Foreskin keratinocyte (primary cell): ENCODE measurements at places on chromosomes 7 and 10. TPM values are rescaled to one million over a fixed set of nuclear protein-coding genes. Genes with fewer than 3 reads are reported as not detected.
A peak's percentile ranks its signal among the peaks of the same experiment; 100 is the strongest.

DNA sequence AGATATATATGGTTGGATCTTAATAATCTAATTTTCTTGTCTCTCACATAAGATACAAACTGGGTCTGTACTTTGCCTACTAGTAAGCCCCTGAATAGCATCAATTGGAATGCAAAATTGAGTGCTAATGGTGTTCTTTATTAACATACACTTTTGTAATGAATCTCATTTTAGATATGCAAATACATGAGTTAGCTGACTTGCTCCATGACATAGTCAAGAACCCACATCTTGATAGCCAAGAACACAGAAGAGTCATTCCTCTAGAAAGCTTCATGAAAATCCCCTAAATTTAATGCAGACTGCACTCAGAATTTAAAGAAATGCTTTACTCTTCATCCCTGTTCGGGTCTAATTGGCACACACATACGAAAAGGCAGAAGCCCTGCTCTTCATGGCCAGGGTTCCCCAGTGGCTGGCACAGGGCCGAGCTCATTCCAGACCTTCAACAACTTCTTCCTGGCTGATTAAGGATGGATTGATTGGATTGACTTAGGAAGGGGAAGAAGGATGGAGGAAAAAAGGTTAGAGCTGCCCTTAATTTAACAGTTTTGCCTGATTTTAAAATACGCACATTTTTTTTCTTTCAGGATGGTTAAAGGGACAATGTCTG is 431.1 kb upstream of the KLF6 start:
- no peak for DNase-seq

DNA sequence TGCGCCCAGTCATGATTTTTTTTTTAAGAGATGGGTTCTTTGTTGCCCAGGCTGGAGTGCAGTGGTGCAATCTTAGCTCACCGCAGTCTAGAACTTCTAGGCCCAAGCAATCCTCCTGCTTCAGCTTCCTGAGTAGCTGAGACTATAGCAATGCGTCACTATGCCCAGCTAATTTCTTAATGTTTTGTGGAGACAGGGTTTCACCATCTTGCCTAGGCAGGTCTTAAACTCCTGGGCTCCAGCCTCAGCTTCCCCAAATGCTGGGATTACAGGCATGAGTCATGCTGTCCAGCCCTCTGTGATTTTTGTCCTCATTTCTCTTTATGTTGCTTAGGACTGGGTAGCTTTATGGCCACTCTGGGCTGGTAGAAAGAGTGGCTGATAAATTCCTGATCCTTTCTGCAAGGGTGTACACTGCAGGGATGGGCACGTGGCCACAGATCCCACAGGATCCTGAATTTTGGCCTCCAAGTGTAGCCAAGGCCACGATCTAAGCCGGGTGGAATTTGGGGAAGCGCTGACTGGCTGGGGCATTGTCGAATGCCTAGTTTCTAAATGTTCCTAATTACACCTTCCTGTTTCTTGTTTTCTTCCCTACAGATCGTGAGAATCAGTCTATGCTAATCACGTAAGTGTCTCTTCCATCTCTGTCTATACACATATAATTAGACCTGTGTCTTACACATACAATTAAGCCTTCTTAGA is 24.1 kb upstream of the MYH16 start:
- no peak for DNase-seq

MKI67 gene
- total RNA-seq: 72.8 and 102 TPM in 2 replicates

ERVW-1 gene
- not detected in 2 replicates for total RNA-seq

PLAU gene
- total RNA-seq: 630 and 1,498 TPM in 2 replicates

DNA sequence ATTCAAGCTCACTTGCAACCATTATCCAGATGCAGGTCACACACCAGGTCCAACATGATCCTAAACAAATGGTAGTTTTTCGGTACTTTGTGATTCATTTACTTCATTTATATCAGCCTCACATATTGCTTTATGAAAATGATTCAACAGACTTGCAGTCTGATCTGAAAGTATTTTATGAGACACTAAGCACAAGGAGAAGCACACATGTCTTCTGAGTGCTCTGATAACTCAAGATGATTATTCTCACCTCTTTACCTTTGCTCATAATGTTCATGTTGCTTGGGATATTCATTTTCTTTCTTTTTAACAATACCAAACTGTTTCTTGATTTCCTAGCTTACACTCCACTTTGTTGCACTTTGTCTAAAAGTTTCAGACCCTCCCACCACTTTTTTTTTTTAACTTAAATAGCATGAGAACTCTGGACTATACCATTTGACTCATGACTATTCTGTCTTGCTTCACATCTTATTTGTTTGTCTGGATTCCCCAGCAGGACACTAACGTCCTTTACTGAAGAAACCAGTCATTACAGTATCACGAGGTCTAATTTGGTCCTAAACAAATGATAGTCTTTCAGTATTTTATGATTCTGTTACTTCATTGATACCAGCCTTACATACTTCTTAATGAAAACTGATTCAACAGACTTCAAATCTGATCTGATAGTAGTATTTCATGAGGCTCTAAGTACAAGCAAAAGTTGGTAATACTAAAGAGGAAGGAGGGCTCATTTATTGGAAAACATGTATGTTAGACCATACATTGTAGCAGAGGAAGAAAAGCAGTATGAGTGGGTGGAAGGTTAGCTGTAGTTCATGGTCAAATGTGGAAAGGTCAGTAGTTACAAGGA is 171.8 kb upstream of the AHR start:
- DNase-seq: no peak

CHN2 gene
- 0.10 and 0.99 TPM in 2 replicates for total RNA-seq

FOXL3 gene
- total RNA-seq: not detected in 2 replicates

- DNase-seq: no peak
Observed at GRCh38 chr10:100882671-100883311, 30.0 kb upstream of the SLF2 start.

GRCh38 chr10:14536241-14537213 is 205.8 kb upstream of the FRMD4A start:
- DNase-seq: peak; percentile 31

DNA sequence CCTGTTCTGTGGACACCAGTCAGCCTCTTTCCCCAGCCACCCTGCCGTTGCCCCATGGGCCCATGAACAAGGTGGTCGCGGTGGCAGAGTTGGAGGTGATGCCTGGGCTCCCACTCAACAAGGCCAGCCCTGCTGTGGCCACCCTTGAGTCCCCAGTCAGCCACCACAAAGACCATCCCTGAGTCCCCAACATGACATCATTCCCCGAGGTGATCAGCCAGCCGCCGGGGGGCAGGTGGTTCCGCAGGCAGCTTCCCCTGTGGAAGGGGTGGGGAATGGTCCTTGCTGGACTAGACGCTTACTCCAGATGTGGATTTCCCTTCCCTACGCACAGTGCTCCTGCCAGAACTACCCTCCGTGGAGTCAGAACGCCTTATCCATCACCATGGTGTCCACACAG is 271.7 kb downstream of the PTPRN2 start:
- DNase-seq: no peak

- DNase-seq: no peak
Observed at GRCh38 chr10:21995557-21995956, 8.0 kb downstream of the DNAJC1 start.

GRCh38 chr7:85070967-85071628 is 115.8 kb downstream of the SEMA3D start:
- DNase-seq: peak; percentile 95

- no peak for DNase-seq
Observed at GRCh38 chr10:21171197-21171935, 274.3 kb upstream of the NEBL start.

- DNase-seq: peak; percentile 72
Observed at GRCh38 chr7:19284596-19285300, 139.5 kb upstream of the FERD3L start.

SP8 gene
- total RNA-seq: not detected in 2 replicates

CCDC7 gene
- total RNA-seq: 1.3 and 1.9 TPM in 2 replicates

CFAP69 gene
- total RNA-seq: 0.28 and 0.95 TPM in 2 replicates

GRCh38 chr10:73186266-73186665 is 18.3 kb downstream of the FAM149B1 start:
- DNase-seq: no peak

DNA sequence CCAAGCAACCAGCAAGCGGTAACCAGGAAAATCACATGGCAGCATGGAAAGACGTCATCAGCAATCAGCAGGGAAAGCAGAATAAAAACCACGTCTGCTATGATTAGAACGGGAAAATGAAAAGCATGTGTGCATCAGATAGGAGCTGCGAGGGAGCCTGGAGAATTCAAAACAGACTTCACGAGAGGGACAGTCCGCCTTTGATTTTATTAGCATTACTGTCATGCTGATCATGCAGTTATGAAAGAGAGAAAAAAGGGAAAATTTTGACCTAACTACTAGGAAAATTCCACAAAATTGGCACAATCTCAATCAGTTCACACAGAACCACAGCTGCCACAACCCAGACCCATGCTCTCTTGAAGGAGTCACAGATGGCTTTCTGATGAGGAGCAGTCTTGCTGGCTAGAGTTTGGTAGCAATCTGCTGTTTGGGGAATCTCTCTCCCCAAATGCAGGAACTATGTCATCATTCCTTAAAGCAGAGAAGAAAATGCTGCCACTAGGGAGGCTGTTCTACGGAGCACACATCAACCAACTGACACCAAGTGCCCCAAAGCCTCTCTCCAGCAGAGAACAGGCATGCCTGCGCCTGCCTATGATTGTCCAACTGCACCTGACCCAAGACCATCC is 295.9 kb downstream of the TNS3 start:
- no peak for DNase-seq

CPA1 gene
- total RNA-seq: not detected in 2 replicates

GRCh38 chr7:131329176-131329570 is 1.5 kb downstream of the MKLN1 start:
- DNase-seq: no peak

DNA sequence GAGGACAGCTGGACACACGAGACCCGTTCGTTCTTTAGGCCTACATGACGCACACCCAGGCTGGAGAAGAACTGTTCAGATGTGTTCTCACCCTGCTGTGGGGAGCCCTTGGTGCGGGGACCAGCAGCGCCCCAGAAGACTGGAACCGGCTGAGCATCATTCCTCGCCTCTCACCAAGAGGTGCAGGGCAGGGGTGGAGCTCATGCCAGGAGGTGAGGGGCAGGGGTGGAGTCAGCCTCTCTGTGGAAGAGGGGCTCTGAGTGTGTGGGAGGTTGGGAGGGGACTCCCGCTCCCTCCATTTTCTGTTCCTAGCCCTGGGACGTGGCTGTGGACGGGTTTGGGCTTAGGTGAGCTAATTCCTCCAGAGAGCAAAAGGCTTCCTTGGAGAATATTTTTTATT is 66.0 kb upstream of the SHH start:
- no peak for DNase-seq

DNA sequence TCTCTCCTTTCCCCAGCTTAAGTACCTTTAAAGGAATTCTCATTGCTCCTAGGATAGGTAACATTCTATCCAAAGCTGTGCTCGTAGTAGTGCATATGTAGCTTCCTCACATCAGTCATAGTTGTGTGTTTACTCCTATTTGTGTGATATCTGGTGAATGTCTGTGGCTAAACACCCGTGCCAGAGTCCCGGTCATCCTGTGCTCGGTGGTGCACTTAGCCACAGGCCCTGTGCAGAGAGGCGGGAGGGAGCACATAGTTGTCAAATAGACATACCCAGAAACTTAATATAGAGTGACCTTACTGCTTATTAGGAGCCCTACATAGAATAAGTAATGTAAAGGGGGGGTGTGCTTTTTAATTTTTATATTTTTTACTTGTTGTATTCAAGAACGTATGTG is 76.6 kb downstream of the RBM33 start:
- DNase-seq: no peak

GRCh38 chr10:122161795-122162194 is 109.3 kb upstream of the BTBD16 start:
- no peak for DNase-seq

GRCh38 chr10:88974446-88975376 is 15.9 kb upstream of the FAS start:
- DNase-seq: peak; percentile 35

FAM24B gene
- 6.9 and 8.1 TPM in 2 replicates for total RNA-seq

DNA sequence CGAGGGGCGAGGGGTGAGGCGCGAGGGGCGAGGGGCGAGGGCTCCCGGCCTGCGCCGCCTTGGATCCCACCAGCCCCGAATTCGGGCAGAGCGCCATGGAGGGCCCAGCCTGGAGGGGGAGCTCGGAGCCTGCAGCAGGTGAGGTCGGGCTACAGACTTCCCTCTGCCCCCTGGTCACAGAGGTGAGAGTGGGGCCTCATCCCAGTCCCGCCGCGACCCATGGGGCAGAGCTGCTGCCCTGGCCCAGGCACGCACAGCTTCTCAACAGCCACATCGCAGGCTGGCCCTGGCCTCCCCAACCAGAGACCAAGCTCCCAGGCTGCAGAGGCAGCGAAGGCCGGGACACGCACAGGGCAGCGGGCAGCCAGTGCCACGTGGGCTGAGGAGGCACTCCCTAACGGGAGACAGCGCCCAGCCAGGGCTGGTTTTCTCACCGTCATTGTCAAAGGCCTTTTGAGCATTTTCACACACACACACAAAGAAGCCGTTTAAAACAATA is 191.8 kb downstream of the PTPRN2 start:
- DNase-seq: no peak

DNA sequence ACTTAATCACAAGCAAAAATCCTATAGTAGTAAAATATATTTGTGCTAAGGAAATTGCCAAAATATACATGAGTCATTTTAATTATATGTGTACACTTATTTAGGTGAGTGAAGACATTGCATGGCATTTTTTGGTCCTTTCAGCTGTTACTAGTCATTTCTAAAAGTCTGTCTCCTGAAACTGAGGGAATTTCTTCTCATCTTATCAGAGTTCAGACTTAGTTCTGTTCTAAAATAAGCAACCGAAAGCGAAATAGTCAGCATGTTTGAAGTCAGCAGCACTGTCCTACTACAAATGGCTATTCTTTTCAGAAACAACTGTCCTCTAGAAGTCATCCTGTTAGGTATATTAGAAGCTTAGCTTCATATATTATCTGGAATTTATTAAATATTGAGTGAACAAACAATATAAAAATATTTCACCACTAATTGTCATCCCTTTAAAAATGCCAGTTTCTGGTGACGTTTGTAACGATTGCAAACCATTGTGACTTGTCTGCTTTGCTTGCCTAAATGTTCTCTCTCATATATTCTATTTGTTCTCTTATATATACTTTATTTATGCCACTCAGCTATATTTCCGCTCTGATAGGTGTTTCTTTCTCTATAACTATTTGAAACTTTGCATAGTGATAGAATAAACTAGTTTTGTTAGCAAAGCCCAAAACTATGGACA is 227.4 kb upstream of the KAT6B start:
- DNase-seq: no peak

GRCh38 chr10:12800302-12800701 is 201.2 kb downstream of the CCDC3 start:
- no peak for DNase-seq

DNA sequence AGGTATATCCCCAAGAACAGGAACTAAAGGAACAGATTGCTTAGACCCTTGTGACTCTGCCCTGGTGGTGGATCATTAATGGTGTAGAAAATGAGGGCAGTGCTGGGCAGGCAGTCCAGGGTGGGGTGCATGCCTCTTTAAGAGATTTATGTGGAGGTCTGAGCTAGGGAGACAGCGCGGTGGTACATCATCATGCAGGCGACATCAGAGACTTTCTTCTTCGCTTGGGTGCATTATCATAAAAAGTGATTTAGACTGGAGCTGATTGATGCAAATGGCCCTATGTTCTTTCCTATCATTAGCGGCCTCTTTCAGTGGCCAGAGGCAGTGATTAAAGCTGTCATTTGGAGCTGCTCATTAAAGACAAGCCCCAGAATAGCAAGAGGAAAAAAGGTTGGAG is 519.1 kb upstream of the GALNT17 start:
- no peak for DNase-seq
